Osteoblast (primary cell): ENCODE measurements at places on chromosomes 2 and 18. TPM values are rescaled to one million over a fixed set of nuclear protein-coding genes. Genes with fewer than 3 reads are reported as not detected.
A peak's percentile ranks its signal among the peaks of the same experiment; 100 is the strongest.

The ZNF396 gene
- total RNA-seq, result 1.8 and 3.3 TPM in 2 replicates

The STPG4 gene
- total RNA-seq, result 0.59 and 0.72 TPM in 2 replicates

The INPP5D gene
- total RNA-seq, result under 0.01 TPM in 2 replicates

The DNAJC5G gene
- not detected in 2 replicates for total RNA-seq

GRCh38 chr2:85436836-85437487 lies 18.4 kb downstream of the SH2D6 start:
- peak overlapping the region; percentile 60 for H3K27ac ChIP-seq
- peak overlapping the region; percentile 65 for H3K4me3 ChIP-seq
- DNase-seq, result peak; percentile 77
- no peaks in the 10 kb centered on the region for H3K36me3 ChIP-seq

GRCh38 chr18:6120820-6121279 lies 225.5 kb upstream of the TMEM200C start:
- no peaks in the 10 kb centered on the region for H3K27me3 ChIP-seq
- H3K27ac ChIP-seq, result no peak overlapping the region
- no peaks in the 10 kb centered on the region for H3K4me1 ChIP-seq
- no peaks in the 10 kb centered on the region for H3K36me3 ChIP-seq

GRCh38 chr18:38690626-38691025 lies 1125.0 kb upstream of the CELF4 start:
- DNase-seq, result no peak
- no peaks in the 10 kb centered on the region for H3K4me1 ChIP-seq
- no peak overlapping the region for H3K4me3 ChIP-seq

DNA sequence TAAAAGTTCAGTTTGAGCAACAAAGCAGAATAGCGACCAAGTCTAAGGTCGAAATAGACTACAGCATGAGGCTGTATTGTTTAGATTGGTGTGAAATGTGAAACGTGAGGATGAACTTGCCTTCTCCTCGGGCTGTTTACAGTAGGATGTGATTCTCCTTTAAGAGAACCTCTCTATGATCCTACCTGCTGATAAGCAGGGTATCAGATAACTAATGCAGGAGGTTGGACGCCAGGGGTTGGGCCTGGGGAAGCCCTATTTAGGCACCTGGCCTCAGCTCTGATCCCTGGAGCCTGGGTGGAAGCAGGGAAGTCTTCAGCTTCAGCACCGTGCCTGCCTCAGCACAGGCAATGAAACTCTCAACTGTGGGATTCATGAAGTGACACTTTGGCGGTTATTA lies 11.4 kb downstream of the CRYGD start:
- no peaks in the 10 kb centered on the region for H3K4me1 ChIP-seq
- no peak for DNase-seq
- H3K27me3 ChIP-seq, result peaks cover 17% of the 10 kb centered on the region
- H3K27ac ChIP-seq, result no peak overlapping the region
- H3K36me3 ChIP-seq, result no peaks in the 10 kb centered on the region
- no peak overlapping the region for H3K4me3 ChIP-seq

DNA sequence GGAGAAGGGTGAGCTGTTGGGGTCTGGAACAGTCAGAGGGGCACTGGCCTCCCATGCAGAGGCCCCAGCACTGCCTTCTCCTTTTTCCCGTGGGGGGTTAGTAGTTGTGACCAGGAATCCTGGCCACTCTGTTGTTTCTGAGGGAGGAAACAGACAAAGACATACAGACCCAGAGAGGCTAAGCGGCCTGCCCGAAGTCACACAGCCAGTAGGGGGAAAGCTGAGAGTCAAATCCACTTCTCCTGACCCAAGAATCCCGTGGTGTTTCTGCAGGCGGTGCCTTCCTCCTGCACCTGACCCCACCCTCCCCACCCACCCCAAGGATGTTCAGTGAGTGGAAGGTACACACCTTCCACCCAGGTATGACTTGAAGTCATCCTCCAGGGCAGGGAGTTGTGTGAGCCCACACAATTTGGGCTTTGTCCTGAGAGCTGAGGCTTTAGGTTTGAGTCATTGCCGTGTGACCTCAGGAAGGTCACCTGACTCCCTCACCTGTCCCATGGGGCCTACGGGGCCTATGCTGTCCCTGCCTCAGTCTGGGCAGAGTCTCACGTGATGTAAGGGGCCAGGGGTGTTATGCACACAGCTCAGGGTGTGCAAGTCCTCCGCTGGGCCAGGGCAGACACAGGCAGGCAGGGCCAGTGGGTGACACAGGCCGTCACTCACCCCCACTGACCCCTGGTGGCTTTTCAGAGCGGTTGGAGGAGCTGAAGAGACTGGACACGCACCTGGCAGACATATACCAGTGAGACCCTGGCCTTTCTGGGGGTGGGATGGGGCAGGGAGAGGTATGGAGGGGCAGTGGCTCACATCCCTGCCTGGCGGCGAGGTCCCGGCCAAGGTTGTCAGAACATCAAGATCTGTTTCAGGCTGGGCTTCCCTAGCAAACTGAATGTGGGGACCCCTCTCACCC lies 5.0 kb downstream of the NT5DC4 start:
- no peak overlapping the region for H3K27ac ChIP-seq
- H3K36me3 ChIP-seq, result no peaks in the 10 kb centered on the region
- H3K4me3 ChIP-seq, result no peak overlapping the region

DNA sequence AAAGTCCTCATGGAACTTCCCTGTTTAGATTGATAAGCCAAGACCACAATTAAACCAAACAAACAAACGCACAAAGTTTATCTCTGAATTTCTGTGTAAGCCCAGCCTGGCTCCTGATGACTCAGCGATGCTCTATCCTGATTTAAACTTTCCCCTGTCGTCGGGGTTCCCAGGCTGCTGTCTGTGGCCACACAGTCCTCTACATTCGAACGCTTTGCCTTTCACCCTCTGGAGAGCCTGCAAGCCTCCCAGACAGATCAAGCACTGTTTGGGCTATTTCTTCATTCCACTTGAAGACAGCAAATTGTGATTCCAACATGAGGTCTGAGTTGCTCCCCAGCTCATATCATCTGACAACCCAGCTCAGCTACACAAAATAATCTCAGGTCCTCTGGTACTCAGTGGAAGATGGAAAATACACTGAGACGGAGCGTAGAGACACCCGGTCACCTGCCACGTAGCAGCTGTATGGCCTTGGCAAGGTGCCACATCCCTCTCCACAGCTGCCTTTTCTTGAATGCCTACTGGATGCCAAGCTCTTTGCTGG lies 51.2 kb downstream of the CYRIA start:
- no peaks in the 10 kb centered on the region for H3K36me3 ChIP-seq
- peaks cover 9% of the 10 kb centered on the region for H3K27me3 ChIP-seq
- no peak overlapping the region for H3K4me3 ChIP-seq
- no peaks in the 10 kb centered on the region for H3K4me1 ChIP-seq
- peak; percentile 59 for DNase-seq

DNA sequence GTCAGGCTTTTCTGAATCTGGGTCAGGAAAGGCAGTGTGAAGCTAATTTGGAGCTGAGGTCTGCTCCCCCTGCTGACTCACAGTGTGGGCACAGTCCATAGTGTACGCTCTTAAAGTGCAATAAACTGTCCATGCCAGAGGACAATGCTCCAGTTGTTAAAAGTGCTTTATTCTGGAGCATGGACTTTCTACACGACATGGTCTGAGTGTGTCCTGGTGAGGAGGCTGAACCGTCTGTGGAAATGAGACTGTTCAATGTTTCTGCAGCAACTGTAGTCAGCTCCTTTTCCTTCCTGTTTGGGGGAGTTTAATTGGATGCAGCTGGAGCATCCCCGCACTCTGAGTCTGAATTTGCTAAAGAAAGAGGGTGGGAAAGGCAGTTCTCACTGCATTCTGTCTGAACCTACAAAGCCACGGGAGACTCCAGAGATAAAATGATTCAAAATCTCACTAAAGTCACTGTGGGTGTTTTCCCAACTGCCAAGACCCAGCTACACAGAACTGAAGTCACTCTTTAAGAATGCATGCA lies 110.2 kb upstream of the TRIB2 start:
- H3K4me3 ChIP-seq, result peak overlapping the region; percentile 24
- H3K27me3 ChIP-seq, result no peaks in the 10 kb centered on the region
- no peak for DNase-seq
- H3K4me1 ChIP-seq, result peaks cover 16% of the 10 kb centered on the region
- H3K27ac ChIP-seq, result peak overlapping the region; percentile 44
- no peaks in the 10 kb centered on the region for H3K36me3 ChIP-seq

DNA sequence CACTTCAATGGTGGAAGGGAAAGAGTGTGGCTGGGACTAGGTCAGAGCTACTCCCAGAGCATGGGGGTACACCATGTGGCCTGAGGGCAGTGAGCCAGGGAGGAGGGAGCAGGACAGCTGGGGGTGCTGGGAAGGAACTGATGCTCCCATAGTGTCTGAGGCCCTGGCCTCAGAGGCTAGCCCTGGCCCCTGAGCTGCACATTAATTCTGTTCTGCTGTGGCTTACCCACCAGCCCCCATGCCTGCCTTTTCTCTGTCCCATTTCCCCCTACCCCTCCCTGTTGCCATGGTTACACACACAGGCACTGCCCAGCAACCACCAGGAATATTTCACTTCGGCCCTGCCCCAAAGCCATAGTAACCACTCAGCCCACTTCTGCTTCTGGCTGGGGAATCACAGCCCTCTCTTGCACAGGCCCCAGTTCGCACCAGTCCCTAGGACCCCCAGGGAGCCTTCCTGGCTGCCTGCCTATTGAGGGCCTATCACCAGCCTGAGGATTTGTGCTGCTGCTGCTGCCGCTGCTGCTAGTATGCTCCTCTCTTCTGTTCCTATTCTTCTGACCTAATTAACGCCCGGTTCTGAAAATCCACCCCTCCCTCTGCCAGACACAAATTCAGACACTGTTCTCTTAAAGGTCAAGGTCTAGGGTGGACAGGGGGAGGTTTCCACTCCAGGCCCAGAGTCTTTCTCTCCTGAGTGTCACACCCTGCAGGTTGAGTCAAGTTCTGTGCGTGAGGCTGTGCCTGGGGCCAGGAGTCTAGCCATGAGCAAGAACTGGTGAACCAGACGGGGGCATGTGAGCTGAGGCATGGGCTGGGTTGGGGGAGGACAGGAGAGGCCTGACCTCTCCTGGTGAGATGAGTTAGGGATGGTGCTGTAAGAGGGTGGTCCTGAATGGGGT lies 87.1 kb upstream of the MCFD2 start:
- no peaks in the 10 kb centered on the region for H3K27me3 ChIP-seq
- peak overlapping the region; percentile 8 for H3K27ac ChIP-seq
- peaks cover 16% of the 10 kb centered on the region for H3K4me1 ChIP-seq
- DNase-seq, result peak; percentile 82
- H3K4me3 ChIP-seq, result no peak overlapping the region

GRCh38 chr18:525036-525797 lies 24.7 kb upstream of the COLEC12 start:
- H3K27me3 ChIP-seq, result no peaks in the 10 kb centered on the region
- H3K36me3 ChIP-seq, result no peaks in the 10 kb centered on the region
- H3K27ac ChIP-seq, result peak overlapping the region; percentile 81
- peaks cover 34% of the 10 kb centered on the region for H3K4me1 ChIP-seq
- peak; percentile 93 for DNase-seq
- H3K4me3 ChIP-seq, result peak overlapping the region; percentile 45

DNA sequence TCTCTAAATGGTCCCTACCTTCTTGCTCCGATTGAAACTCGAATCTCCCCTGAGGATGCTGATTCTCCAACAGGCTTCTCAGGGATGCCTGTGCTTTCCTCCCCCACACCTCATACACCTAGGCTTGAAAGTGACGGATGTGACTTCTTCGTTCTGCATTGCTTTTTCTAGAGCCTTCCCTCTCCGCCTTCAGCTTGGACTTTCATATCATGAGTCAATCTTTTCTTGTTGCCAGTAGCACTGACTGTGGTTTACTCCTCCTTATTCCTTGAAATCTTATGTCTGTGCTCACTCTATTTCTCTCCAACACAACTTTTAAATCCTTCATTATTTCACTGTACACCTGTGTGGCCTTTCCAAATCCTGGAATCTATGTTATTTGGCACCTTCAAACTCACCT lies 451.4 kb downstream of the TMX3 start:
- no peaks in the 10 kb centered on the region for H3K36me3 ChIP-seq
- peaks cover 20% of the 10 kb centered on the region for H3K4me1 ChIP-seq
- DNase-seq, result no peak
- H3K4me3 ChIP-seq, result peak overlapping the region; percentile 45
